ENCODE measurements at places on chromosomes 11 and 22. TPM values are rescaled to one million over a fixed set of nuclear protein-coding genes. Genes with fewer than 3 reads are reported as not detected.

Gene LINC01488
- not detected for polyA plus RNA-seq

Gene CARD10
- 16.2 TPM for polyA plus RNA-seq

GRCh38 chr11:73359930-73360742, 16.1 kb upstream of the RELT start:
- no peak for DNase-seq

DNA sequence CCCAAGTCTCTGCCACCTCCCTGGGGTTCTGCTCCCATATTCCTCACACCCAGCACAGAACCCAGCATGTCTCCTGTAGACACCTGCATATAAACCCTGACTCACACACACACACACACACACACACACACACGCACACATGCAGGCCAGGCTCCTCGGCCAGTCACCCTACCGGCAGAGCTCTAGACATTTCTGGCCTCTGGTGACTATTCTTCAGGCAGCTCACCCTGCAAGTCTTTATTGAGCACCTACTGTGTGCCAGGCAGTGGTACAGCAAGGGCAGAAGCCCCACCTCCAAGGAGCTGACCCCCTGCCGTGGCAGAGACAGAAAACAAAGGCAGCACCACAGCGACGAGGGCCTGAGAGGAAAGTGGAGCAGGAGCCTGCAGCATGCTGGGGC, 50.3 kb downstream of the CDKN1C start:
- no peak for DNase-seq

- no peak for DNase-seq
Measured at GRCh38 chr11:35290876-35291275, 128.5 kb downstream of the SLC1A2 start.

DNA sequence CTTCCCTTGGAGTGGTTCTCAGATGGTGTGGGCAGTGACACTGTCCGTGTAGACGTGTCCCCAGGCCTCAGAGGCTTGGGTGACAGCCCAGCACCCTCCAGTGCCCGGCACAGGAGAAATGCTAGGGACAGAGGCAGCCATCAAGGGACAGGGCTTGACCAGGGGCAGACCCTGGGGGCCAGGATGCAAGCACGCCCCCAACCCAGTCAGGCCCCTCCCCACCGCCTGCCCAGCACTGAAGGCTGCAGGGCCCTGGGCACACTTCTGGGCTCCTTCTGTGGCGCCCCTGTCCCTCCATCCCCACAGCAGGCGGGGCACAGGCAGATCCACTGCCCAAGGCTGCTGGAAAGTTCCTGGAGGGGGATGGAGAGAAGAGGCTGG, 11.1 kb downstream of the IGF2 start:
- no peak for DNase-seq

GRCh38 chr11:45113807-45114206, 32.6 kb upstream of the PRDM11 start:
- DNase-seq: no peak

- DNase-seq: no peak
Measured at GRCh38 chr11:1869427-1870325, 16.8 kb downstream of the LSP1 start.

- DNase-seq: no peak
Measured at GRCh38 chr11:33742249-33742851, 6.1 kb upstream of the CD59 start.

DNA sequence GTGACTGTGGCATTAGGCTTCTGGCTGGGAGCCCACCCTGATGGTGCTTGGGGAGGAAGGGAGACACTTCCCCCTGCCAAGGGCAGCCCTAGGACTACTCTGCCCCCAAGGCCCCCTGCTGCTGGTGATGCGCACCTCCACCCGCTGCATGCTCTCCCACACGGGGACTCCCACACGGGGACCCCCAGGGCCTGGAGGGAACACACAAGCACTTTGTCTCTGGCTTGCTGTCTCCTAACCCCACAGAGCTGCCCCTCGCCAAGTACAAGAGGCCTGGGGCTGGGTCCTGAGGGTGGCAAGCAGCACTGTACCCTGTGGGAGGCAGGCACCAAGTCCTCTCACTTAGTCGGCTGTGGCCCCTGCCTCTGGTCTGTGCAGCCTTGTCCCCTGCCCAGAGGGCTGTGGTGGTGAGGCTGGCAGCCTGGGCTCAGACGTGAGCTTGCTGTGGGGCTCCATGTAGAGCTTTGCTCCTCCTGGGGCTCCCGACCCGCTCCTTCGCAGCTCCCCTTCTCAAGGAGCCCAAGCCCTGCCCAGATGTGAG, 7.9 kb downstream of the LRRC75B start:
- no peak for DNase-seq

DNA sequence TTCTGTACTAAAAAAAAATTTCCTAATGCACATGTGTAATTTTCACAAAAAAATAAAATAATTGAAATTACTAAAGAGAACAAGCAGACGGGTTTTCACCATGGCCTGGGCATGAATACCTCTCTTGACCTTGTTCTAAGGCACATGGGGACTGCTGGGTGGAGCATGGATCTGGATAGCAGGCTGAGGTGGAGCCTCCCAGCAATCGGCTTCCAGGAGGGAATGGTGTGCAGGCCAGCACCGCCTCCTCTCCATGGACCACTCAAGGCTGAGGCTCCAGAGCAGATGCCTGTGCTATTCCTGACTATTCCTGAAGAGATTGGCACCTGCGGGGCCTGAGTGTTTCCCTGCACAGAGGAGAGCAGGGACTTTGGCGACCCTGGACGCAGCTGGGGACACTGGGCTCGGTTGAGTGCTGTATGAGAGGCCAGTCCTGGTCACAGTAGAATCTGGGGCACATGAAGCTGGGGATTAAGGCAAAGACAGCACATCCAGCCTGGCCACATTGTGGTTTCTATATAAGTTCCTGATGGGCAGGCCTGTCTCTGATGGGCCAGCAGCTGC, 963.6 kb downstream of the BRD1 start:
- DNase-seq: no peak
